ENCODE measurements at places on chromosomes 13 and 19.

DNA sequence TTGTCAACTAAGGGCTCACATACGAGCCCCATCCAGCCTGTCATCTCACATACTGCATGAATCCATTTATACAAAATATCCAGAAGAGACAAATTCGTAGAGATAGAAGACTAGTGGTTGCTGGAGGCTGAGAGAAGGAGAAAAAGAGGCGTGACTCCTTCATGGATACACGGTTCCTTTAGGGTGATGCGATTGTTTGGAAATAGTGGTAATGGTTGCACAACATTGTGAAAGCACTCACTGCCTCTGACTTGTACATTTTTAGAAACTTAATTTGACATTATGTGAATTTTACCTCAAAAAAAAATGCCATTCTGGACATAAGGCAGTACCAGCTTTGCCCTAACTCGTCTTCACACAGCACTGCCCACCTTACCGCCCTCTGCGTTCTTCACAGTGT is 27.3 kb downstream of the IGFL1 start:
- H3K27me3 ChIP-seq = peaks cover 8% of the 10 kb centered on the region
- no peaks in the 10 kb centered on the region for H3K36me3 ChIP-seq
- no peak overlapping the region for H3K27ac ChIP-seq

DNA sequence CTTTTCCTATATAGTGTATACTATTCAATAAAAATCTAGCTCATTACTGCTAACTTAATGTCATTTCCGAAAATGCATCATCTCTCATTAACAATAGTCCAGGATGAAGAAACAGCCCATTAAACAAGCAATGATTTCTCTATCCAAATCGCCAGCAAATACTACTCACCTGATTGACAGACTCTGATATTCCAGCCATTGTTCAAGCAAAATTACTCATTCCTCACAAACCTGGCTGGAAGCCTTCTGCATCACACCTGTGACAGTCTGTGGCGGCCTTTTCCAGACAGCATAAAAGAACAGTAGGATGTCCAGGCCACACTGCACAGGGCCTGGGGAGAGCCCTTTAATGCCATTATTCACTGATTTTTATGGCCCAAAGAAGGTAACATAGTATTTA is 115.9 kb downstream of the ABCC4 start:
- no peaks in the 10 kb centered on the region for H3K27me3 ChIP-seq
- H3K4me1 ChIP-seq = peaks cover 7% of the 10 kb centered on the region
- DNase-seq = no peak
- no peak overlapping the region for H3K27ac ChIP-seq
- peaks cover 2% of the 10 kb centered on the region for H3K36me3 ChIP-seq

- H3K36me3 ChIP-seq = no peaks in the 10 kb centered on the region
- H3K4me1 ChIP-seq = peaks cover 7% of the 10 kb centered on the region
- no peaks in the 10 kb centered on the region for H3K27me3 ChIP-seq
- no peak overlapping the region for H3K27ac ChIP-seq
Measured at GRCh38 chr13:44744880-44745633, 168.9 kb upstream of the TSC22D1 start.

- peaks cover 2% of the 10 kb centered on the region for H3K36me3 ChIP-seq
- H3K4me1 ChIP-seq = no peaks in the 10 kb centered on the region
- DNase-seq = no peak
- H3K4me3 ChIP-seq = no peak overlapping the region
Measured at GRCh38 chr19:14814982-14815652, 19.9 kb downstream of the OR7A5 start.

DNA sequence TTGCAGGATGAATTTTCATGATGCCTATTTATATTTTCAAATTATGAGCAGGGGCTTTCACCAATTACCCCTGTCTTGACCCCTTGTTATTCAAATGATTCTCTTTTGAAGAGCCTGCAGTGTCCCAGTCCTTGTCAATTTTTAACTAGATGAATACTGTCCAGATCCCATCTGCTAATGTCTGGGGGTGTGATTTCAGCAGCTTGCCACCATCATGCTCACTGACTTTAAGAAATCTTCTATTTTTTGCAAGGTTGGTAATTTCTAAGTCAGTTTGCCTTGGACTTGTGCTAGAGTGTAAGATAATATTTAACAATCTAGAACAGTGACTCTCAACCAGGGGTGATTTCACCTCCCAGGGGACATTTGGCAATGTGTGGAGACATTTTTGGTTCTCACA is 106.0 kb downstream of the CACNA1A start:
- peaks cover 17% of the 10 kb centered on the region for H3K27me3 ChIP-seq
- H3K36me3 ChIP-seq = no peaks in the 10 kb centered on the region
- H3K4me1 ChIP-seq = no peaks in the 10 kb centered on the region
- H3K27ac ChIP-seq = no peak overlapping the region
- H3K4me3 ChIP-seq = no peak overlapping the region
- DNase-seq = no peak

DNA sequence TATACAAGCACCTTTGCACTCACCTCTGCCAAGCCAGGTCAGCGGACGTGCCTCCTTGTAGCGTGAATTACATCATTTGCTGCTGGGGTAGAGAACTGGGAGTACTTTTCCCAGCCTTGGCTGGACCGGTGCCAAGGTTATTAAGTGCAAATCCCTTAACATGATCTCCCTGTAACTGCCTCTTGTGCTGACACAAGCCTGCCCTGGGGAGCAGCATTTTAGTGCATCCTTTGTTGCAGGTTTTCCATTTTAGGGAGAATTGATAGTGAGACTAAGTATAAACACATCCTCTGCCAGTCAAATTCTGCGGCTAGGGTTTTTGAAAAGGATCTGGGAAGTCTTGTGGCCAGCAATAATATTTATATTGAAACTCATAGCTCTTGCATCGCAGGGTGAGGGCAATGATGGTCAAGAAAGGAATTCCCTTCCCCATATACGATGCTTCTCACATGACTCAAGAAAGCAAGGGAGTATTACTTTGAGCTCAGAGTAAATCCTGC is 32.7 kb upstream of the DCLK1 start:
- no peaks in the 10 kb centered on the region for H3K27me3 ChIP-seq
- H3K4me3 ChIP-seq = no peak overlapping the region
- H3K36me3 ChIP-seq = no peaks in the 10 kb centered on the region
- DNase-seq = no peak
- no peak overlapping the region for H3K27ac ChIP-seq

GRCh38 chr13:100842136-100842535 is 167.5 kb upstream of the TMTC4 start:
- H3K4me3 ChIP-seq = no peak overlapping the region
- no peak for DNase-seq
- no peaks in the 10 kb centered on the region for H3K36me3 ChIP-seq
- no peak overlapping the region for H3K27ac ChIP-seq
- H3K27me3 ChIP-seq = no peaks in the 10 kb centered on the region

DNA sequence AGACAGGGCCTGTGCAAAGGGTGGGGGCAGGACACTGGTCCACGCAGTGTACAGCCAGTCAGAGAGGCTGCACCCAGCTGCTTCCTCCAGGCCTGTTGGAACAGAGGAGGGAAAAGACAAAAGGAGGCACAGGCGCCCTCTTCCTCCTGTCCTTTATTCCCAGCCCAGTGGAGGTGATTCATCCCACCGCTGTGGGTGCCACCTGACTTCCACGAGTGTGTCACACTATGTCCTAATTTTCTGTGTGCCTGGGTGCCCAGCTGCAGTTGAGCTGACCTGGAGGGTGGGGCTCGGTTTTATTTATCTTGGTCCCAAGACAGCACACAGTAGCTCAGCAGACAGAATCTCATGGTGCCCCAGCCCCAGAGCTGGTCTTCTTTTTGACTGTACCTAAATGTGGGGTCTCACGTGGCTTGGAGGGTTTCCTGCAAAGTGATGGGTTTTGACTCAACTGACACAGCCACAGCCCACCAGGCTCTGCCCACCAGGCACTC is 9.0 kb downstream of the EPS15L1 start:
- peaks cover 2% of the 10 kb centered on the region for H3K36me3 ChIP-seq
- H3K4me1 ChIP-seq = peaks cover 33% of the 10 kb centered on the region
- H3K27me3 ChIP-seq = no peaks in the 10 kb centered on the region
- no peak overlapping the region for H3K4me3 ChIP-seq

DNA sequence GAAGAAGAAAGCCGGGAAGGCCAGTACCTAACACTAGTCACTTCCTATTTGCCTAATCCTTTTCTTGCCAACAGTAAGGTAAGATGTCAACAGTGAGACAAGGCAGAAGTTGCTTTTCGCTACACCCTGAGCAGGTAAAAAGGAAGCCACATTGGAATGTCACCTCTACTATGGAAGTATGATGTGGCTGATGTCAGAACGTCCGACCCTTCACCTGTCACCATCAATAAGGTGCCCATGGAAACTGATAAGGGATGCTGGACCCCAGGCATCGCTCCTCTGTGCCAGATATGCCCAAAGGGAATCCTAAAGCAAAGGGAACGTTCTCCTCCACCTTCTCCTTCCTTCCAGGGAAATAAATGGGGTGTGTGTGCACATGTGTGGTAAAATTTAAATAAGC is 34.3 kb downstream of the COL4A1 start:
- peaks cover 5% of the 10 kb centered on the region for H3K4me1 ChIP-seq
- DNase-seq = no peak
- H3K4me3 ChIP-seq = no peak overlapping the region
- no peaks in the 10 kb centered on the region for H3K27me3 ChIP-seq
- no peaks in the 10 kb centered on the region for H3K36me3 ChIP-seq
- H3K27ac ChIP-seq = no peak overlapping the region

DNA sequence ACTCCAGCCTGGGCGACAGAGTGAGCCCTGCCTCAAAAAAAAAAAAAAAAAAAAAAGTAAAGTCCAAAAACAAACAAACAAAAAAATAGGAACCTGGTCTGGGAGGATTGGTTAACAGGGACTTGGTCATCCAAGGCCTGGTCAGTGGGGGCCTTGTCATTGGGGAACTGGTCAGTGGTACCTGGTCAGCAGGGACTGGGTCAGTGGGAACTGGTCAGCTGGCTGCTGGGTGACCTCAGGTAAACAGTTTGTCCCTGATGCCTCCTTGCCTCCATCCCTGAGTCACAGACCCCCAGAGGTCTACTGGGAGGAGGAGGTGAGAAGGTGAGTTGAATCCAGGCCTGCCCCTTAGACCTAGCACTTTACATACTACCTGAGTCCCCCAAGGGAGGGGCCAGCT is 5.7 kb upstream of the ZNF14 start:
- no peak for DNase-seq
- H3K27ac ChIP-seq = no peak overlapping the region
- H3K4me1 ChIP-seq = no peaks in the 10 kb centered on the region
- H3K4me3 ChIP-seq = no peak overlapping the region
- H3K27me3 ChIP-seq = no peaks in the 10 kb centered on the region
- no peaks in the 10 kb centered on the region for H3K36me3 ChIP-seq

DNA sequence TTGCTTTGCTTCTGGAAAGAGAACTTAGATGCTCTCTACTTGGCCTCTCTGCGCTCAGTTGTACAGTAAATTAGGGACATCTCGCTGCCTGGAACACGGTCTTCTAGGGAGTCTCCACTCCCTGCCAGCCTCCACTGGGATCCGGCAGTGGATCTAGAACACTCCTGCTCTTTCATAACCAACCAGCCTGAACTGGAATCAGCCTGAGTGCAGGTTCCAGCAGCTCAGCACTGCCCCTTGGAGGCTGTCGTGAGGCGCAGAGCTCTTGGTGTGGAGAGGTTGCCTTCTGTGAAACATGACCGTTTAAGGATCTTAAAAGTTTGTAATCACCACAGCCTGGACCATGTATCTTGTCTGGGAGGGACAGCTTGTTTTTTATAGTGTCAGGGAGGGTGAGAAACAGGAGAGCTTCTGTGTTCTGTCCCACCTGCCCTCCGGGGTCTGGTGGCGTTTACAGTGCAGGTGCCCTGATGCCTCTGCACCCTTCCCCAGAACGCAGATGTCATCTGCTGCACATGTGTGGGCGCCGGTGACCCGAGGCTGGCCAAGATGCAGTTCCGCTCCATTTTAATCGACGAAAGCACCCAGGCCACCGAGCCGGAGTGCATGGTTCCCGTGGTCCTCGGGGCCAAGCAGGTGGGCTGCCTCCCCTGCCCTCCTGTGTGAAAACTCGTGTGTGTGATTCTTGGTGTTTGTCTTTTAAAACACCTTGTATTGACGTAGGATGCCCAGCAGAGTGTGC is 24.8 kb downstream of the UPF1 start:
- no peak overlapping the region for H3K4me3 ChIP-seq
- no peaks in the 10 kb centered on the region for H3K4me1 ChIP-seq
- no peak overlapping the region for H3K27ac ChIP-seq

Measured in progenitor cell of endocrine pancreas (in vitro differentiated cells).